ENCODE measurements at places on chromosomes 1 and 21.

DNA sequence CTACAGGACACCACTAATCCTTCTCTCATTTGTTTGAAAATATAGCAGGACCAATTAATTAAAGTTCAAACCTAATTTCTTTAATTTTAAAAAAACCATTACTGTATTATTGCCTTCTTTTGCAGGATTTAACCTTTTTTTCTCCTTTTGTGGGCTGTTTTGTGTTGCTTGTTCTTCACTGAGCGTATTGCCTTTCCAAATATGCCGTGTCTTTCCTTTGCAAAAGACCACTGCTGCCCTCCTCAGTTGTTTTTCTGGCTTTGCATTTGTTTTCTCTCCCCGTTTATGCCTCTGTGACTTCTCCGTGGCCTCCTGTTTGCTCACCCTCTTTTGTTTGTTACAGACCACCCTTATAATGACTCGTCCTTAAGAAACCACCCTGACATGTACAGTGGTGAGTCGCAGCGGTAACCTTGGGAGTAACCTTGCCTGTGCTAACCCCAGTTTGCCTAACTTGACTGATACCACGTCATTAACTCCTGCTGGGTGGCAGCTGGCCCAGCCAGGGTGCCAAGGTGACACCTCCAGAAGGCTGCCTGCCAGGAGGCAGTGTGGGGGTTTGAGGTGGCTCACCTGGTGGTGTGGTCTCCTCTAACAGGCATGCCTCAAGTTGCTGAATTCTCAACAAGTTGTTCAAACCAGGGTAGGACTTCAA lies 81.1 kb upstream of the CNTN2 start:
- DNase-seq = no peak

GRCh38 chr1:154913273-154913672 lies 23.2 kb downstream of the PMVK start:
- DNase-seq = no peak

GRCh38 chr1:161139766-161140165 lies 7.3 kb upstream of the DEDD start:
- no peak for DNase-seq

- DNase-seq = peak; percentile 44
Measured at GRCh38 chr1:25572708-25573590, 29.5 kb downstream of the LDLRAP1 start.

DNA sequence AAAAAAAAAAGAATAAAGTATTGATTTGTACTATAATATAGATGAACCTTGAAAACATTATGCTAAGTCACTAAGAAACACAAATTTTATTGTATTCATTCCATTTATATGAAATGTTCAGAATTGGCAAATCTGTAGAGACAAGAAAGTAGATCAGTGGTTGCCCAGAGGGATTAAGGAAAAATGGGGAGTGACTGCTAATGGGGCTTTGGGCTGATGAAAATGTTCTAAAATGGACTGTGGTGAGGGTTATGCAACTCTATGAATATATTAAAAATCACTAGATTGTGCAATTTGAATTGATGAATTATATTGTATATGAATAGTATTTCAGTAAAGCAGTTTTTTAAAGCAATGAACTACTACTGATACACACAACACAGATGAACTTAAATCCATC lies 10.0 kb downstream of the GDAP2 start:
- DNase-seq = peak; percentile 17

DNA sequence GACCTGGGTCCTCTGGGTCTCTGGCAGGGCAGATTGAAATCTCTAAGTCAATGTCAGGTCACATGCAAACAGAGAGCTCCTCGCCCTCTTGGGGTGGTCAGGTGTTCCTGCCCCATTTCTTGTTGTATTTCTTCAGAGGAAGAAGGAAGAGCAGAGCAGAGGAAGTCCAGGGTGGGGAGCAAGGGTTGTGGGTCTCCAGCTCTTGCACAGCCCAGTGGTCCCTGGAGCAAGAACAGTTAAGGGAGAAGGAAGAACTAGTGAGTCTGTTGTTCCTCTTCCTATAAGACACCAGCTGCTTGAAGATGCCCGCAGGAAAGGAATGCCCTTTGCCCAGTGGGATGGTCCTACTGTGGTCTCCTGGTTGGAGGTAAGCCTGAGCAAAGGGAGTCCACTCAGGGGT lies 26.3 kb downstream of the MYOG start:
- no peak for DNase-seq

GRCh38 chr1:111195002-111195684 lies 5.3 kb downstream of the DENND2D start:
- no peak for DNase-seq

GRCh38 chr21:17491716-17492414 lies 21.0 kb upstream of the CXADR start:
- peak; percentile 98 for DNase-seq

- no peak for DNase-seq
Measured at GRCh38 chr1:43304314-43304681, 3.5 kb downstream of the TIE1 start.

DNA sequence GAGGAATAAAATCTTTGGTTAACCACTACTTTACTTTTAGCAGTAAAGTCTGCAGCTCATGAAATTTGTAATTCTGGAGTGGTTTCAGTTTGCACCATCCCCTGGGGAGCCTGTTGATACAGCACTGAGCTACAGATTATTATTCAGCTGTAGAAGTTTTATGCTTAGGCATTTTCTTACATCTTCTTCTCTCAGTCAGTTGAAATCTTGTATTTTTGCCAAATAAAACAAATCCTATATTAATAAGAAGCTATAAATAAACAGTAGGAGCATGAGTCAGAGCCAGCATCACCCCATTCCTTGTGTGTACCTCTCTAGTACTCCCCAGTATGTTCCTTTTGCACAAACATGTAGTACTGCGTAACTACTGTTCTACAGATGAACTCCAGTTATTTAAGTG lies 118.9 kb downstream of the ATF6 start:
- peak; percentile 89 for DNase-seq

DNA sequence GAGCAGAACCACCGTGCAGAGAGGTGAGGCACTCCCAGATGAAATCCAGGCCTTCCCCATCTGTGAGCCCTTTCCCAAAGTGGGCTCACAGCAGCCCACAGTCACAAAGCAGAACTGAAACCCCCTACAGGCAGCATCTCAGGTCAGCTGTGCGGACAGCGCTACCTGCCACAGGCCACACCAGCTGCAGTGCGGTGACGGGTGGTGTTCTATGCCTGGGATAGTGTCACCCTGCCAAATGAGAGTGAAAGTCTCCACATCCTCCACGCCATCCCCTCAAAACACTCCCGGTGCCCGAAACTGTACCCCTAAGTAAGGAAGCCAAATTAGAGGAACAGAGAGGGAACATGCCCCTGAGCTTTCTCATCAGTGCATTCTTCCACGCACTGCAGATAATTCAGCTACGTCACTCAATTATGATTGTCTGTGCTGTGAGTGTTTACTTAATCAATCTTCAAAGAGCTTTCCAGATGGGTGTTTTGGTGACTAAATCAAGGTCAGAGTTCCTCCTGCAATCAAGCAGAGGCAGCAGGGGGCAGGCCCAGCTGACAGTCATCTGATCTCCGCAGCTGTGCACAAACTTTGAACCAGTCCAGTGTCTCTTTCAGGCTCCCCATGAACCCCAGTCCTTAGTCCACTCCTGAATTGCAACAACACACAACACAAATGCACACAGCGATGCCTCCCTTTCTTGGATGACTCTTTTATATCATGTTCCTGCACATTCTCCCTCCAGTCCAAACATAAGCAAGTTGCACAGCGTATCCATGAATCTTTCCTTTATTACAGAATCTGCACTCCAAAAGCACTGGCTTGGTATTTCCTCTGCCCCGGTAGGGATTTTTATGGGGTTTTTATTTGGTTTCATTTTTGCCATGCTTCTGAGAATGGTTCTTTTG lies 150.0 kb downstream of the TOMM20 start:
- peak; percentile 88 for DNase-seq

DNA sequence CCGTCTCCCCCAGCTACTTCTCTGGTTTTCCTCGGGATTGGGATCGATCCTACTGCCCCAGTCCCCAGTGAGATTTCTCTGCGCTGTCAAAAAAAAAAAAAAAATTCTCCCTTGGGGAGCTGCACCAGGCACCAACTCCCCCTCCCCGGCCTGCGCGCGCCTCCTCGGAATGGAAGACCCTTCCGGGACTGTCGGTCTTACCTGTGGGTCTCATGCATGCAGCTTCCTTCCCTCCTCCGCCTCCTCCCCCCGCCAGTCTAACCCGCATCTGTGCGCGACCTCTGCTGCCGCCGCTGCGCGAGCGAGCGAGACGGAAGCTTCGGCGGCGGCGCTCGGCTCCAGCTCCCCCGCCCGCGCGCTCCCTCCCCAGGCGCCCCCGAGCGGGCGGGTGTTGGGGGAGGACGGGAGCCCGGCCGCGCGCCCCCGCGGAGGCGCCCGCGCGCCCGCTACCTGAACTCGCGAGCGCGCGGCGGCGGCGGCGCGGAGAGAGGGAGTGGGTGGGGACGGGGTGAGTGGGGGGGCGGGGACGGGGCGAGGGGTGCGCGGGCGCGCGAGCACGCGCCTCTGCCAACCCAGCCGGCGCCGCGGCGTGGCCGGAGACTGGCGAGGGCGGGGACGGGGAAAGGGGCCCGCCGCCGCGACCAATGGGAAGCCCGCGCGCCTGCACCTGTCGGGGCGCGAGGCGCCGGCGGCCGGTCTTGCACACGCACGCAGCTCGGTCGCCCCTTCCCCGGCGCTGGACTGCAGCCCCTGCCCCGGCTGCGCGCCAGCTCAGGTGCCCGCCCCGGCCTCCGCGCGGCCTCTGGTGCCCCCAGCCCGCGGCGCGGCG lies at the start of gene SUSD4:
Gene SUSD4, minus strand, starts transcription at position 321 of the 829 bp plus-strand sequence. CDS start 751 bp downstream, outside the sequence.
- peak; percentile 14 for DNase-seq

- DNase-seq = no peak
Measured at GRCh38 chr1:180407051-180407450, 95.3 kb downstream of the ACBD6 start.

DNA sequence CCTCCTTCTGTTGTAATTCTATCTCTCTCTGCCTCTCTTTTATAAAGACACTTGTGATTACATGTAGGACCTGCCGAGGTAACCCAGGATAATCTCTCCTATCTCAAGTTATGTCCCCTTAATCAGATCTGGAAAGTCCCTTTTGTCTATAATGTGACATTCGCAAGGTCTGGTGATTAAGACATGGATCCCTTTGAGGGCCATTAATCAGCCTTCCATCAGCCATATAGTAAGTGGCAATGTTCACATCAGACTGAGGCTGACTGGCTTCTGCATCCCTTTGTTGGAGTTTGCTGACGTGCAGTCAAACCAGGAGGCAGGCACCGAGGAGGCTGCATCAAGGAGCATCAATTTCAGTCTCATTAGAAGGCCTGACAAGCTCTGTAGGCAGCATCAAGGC lies 209.6 kb downstream of the BACH1 start:
- DNase-seq = no peak

GRCh38 chr1:78677788-78678187 lies 28.2 kb downstream of the IFI44 start:
- no peak for DNase-seq

- DNase-seq = no peak
Measured at GRCh38 chr1:17440827-17441168, 1.3 kb upstream of the RCC2 start.

- no peak for DNase-seq
Measured at GRCh38 chr1:24186031-24186710, 918 bp downstream of the IFNLR1 start.

- DNase-seq = no peak
Measured at GRCh38 chr21:32193098-32193465, 85.8 kb downstream of the MIS18A start.

- peak; percentile 66 for DNase-seq
Measured at GRCh38 chr1:174060090-174060489, 37.9 kb upstream of the RC3H1 start.

GRCh38 chr1:191870490-191870889 lies 287.8 kb upstream of the RGS18 start:
- no peak for DNase-seq

- DNase-seq = no peak
Measured at GRCh38 chr1:11031624-11032262, 15.3 kb downstream of the MASP2 start.

DNA sequence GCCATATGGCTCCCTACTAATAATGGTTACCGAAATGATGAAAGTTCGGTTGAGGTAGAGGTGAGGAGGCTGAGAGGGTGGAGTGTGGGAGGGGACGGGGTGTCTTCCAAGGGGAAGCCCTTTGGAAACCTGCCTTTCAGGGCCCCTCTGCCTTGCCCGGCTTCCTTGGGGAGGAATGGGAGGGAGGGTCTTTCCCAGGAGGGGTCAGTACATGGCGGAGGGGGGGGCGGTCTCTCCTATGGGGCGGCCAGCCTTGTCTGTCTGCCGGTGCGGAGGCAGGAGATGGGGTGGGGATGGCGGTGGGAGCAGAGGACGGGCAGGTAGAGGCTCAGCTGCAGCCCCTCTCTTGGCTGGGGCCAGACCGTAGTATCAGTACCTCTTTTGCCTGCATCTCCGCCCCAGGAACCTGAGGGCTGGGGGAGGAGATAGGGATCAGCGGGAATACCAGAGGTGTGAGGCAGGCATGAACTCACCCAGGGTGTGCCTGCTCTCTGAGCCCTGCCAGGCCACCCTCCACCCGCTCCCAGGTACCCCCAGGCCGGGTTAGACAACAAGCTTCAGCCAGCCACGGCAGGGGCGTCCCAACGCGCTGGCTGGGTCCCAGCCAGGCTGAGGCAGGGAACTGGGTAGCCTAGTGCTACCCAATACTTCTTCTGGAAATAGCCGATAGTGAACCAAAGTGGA lies 79.4 kb upstream of the POU3F1 start:
- no peak for DNase-seq

DNA sequence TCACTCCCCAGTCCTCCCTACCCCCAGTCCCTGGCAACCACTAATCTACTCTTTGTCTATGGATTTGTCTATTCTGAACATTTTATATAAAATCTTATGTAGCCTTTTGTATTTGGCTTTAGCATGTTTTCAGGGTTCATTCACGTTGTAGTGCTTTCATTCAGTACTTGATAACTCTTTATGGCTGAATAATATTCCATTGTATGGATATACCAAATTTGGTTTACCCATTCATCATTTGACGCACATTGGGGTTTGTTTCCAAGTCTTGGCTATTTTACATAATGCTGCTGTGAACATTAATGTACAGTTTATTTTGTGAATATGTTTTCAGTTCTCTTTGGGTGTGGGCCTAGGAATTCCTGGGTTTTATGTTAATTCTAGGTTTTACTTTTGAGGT lies 2.6 kb downstream of the KDM1A start:
- DNase-seq = no peak

GRCh38 chr1:6630027-6630426 lies 5.4 kb downstream of the THAP3 start:
- DNase-seq = no peak

DNA sequence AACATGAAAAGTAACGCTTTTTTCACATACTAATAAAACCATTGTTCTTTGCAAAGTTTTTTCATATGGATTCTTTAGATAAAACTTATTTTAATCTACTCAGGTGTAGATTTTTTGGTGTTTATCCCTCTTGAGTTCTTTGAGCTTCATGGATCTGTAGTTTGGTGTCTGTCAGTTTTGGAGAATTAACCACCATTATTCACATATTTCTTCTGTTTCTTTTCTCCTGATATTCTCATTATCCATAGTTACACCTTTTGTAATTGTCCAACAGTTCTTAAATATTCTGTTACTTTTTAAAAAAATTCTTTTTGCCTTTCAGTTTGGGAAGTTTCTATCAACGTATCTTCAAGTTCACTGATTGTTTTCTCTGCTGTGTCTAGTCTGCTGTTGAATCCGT lies 18.6 kb downstream of the HS2ST1 start:
- no peak for DNase-seq

- no peak for DNase-seq
Measured at GRCh38 chr1:23124259-23125026, 44.2 kb downstream of the LUZP1 start.

- no peak for DNase-seq
Measured at GRCh38 chr21:42403611-42404231, at the start of gene UBASH3A. Gene UBASH3A (plus strand): TSS chr21:42403902. CDS start chr21:42403946, 44 bp downstream.

Data from fibroblast of lung (primary cell).